ENCODE measurements at places on chromosomes 1 and 21.

DNA sequence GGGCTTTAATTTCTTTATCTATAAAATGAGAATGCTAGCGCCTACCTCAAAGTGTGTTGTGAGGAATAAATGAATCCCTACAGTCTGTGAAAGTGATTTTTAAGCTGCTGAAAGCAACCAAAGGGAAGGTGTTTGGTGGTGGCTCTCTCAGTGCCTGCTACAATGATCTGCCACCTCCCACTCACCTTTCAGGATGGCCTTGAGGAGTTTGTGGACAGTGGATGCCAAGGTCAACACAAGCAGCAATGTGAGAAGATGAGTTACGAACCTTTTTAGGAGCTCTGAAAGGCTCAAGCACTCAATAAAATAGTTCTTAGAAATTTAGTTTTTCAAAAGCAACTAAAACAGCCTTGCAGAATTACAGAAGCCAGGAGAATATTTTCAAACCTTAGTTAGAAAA lies 176.6 kb upstream of the DPT start:
- DNase-seq = no peak

DNA sequence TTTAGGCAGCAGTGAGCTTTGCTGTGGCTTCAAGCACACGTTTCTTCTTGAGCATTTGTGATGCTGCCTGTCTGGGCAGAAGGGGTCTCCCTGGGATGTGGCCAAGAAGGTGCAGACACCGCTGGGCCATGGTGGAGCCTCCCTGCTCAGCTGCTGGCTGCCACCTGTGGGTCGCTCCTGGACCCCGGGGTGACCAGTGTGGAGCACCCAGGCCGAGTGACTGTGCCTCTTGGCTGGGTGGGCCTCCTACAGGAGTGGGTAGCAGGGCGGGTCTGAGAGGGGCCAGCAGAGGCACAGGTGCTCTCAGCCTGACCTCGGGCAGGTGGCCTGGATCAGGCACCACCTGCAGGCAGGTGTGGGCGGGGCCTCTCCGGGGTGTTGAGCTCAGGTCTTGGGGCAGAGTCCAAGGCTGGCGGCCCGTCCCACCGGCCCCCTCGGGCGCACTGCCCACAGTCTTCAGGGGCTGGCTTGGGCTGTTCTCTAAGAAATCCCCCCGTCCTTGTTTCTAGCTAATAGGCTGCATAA lies 42.0 kb upstream of the COL6A1 start:
- no peak for DNase-seq

DNA sequence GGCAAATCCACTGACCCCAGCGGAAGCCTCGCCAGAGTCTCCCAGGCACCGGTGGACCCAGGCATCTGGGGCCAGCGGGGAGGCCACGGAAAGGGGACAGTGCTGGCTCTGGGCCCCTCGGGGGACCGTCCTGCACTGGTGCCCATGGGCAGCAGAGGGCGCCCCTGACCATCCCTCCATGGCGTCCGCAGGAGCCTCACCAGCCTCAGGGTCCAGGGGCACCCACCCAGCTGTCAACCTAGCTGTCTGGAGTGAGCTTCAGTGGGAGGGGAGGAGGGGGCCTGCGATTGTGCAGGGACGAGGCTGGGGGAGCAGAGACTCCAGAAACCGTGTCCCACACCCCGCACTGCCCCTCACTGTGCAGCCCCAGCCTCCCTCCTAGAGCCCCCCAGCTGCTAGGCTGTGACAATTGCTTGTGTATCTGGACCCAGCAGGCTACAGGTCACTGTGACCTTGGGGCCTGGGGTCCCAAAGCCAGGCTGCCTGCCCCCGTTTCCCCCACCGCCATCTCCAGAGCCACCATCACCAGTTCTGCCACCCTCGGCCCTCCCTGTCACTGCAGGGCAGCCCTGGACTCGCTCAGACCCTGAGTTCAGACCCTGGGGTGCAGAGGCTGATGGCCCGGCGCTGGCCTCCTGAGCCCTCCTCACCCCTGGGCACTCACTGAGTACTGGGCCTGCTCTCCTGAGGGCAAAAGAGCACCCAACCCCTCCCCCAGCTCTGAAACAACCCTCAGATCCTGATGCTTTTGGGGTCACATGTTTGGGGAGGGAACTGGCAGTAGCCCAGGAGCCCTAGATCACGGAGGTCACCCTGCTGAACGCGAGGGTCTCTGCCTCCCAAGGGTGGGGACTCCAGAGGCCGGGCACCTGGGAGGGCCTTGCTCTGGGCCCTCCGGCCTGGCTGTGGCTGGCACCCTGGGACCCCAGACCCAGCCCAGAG lies 10.6 kb upstream of the COL6A1 start:
- DNase-seq = no peak

- no peak for DNase-seq
Observed at GRCh38 chr1:212040629-212041412, 5.3 kb downstream of the DTL start.

DNA sequence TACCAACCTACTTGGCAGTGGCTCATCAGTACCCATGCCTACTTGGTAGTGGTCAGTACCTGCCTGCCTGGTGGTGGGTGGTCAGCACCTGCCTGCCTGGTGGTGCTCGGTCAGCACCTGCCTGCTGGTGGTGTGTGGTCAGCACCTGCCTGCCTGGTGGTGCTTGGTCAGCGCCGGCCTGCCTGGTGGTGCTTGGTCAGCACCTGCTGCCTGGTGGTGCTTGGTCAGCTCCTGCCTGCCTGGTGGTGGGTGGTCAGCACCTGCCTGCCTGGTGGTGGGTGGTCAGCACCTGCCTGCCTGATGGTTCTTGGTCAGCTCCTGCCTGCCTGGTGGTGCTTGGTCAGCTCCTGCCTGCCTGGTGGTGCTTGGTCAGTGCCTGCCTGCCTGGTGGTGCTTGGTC lies 329.6 kb downstream of the RRAGC start:
- DNase-seq = no peak

GRCh38 chr1:17860812-17861211 lies 105.7 kb downstream of the ACTL8 start:
- DNase-seq = no peak

GRCh38 chr1:62476525-62477219 lies 39.8 kb downstream of the USP1 start:
- DNase-seq = no peak

- no peak for DNase-seq
Observed at GRCh38 chr1:29324771-29325351, 88.5 kb downstream of the PTPRU start.

GRCh38 chr1:24302209-24302611 lies 16.9 kb upstream of the GRHL3 start:
- no peak for DNase-seq

- no peak for DNase-seq
Observed at GRCh38 chr1:171501305-171502024, 16.1 kb downstream of the PRRC2C start.

DNA sequence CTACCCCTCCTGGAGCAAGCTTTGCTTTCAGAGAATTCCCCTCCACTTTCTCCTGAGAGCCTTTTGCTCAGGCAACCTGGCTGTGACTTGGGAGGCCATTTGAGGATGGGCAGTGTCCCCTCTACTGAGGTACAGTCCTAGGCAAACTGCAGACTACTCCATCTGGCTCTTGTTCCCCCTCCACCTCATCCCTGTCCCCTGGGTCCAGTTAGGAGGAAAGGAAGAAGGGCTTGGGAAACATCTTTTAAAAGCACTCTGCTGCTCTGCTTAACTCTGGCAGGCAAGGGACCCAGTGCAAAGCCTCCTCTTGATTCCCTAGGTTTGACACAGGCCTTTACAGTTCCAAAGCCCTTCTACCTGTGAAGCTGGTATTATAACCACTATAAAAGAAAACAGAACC lies 108.2 kb downstream of the NAV1 start:
- no peak for DNase-seq

GRCh38 chr1:19179597-19180264 lies 30.3 kb downstream of the UBR4 start:
- DNase-seq = no peak

DNA sequence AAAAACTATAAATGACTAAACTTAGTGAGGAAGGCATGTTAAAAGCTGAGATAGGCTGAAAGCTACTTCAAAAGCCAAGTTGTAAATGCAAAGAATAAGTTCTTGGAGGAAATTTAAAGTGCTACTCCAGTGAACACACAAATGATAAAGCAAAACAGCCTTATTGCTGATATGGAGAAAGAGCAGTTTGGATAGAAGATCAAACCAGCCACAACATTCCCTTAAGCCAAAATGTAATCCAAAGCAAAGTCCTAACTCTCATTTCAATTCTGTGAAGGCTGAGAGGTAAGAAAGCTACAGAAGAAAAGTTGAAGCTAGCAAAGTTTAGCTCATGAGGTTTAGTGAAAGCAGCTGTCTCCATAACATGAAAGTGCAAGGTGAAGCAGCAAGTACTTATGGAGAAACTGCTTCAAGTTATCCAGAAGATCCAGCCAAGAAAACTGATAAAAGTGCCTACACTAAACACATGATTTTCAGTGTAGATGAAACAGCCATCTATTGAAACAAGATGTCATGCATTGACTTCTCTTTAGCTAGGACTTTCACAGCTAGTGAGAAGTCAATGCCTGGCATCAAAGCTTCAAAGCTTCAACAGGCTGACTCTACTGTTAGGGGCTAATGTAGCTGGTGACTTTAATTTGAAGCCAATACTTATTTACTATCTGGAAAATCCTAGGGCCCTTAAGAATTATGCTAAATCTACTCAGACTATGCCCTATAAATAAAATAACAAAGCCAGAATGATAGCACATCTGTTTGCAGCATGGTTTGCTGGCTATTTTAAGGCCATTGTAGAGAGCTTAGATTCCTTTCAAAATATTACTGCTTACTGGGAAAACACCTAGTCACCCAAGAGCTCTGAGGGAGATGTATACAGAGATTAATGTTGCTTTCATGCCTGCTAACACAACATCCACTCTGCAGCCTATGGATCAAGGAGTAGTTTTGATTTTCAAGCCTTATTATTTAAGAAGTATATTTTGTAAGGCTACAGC lies 188.6 kb downstream of the EIF4G3 start:
- no peak for DNase-seq

- DNase-seq = no peak
Observed at GRCh38 chr1:173191011-173191705, 16.0 kb downstream of the TNFSF4 start.

DNA sequence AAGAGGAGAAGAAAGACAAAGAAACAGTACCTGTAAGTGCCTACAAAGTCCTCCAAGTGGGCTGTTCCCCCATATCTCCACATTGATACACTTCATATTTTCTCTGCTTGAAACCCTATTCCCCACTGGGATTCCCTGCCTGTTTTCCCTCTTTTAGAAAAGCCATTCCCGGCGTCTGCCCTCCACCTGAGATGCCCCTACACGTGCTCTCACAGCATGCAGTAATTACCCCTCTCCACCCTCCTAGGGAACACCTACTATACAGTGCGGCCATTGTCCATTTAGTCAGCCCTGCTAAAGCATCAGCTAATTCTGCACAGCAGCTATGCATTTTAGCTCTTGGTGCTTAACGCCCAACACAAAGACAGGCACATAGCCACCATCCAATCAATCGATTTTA lies 135.7 kb upstream of the TIAM1 start:
- no peak for DNase-seq

- DNase-seq = no peak
Observed at GRCh38 chr1:12485231-12486058, 132.6 kb downstream of the DHRS3 start.

GRCh38 chr1:184051485-184052193 lies at the start of gene TSEN15:
Gene TSEN15 (plus strand): TSS chr1:184051730. CDS start chr1:184051756, 26 bp downstream.
- no peak for DNase-seq

DNA sequence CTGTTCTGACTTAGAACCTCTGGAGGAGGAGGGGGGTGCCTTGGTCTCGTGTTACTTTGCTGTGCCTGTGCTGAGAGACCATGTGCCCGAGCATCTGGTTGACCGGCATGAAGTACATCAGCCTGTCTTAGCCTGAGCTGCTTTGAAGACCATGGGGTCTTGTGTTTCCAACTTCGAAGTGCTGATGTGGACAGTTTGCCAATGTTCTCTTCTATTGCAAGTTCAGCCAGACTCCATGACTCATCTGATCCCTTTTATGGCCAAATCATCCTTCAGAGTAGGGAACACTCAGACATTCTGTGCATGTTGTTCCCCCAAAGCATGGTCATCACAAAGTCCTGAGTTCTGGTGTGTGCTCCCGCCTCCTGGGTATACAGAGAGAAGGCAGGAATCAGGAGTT lies 6.0 kb upstream of the PLA2G2C start:
- no peak for DNase-seq

- no peak for DNase-seq
Observed at GRCh38 chr1:105122041-105122440, 1372.3 kb downstream of the AMY1C start.

DNA sequence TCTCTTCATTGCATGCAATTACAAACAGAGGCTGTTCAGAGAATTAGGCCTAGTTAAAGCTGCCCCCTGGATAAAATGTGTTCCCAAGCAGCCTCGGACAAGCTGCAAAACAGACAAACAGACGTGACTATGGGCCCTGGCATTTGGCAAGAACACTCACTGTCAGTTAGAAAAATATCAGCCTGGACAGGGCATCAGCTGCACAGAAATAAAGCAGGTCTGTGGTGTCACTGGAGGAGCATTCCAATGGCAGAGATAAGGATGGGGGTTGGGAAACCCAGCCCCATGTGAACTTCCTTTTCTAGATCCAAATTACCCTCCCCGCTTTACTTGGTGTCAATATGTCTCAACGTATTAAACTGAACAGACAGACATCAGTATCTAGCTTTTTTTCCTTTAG lies 177.1 kb downstream of the GPATCH2 start:
- DNase-seq = no peak

GRCh38 chr1:174720618-174721017 lies 272.9 kb downstream of the GPR52 start:
- no peak for DNase-seq

DNA sequence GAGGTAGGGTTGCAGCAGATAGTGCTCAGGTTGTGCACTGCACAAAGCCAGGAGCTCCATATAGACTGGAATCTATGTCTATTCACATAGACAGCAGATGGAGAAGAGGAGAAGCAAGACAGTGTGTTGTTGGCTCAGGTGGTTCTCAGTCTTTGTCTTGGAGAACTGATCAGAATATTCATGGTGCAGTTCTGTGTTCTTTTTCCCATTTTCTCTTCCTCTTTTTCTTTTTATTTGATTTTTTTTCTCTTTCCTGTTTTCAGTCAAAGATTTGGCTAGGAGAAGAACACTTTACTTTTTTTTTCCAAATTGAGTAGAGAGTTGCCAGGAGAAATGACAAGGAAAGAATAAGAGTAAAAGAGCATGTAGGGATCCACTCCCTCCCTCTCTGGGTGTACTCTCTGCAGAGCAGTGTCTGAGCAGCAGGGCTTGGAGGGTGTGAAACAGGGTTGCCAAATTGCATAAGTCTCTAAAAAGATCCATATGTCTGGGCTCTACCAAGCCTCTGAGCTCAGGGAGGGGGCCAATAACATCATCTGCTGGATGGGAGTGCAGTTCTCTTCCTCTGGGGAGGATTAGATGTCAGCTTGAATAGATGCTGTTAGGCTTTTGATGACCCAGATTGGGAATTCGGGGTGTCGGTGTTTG lies 8.7 kb upstream of the CD34 start:
- DNase-seq = no peak

DNA sequence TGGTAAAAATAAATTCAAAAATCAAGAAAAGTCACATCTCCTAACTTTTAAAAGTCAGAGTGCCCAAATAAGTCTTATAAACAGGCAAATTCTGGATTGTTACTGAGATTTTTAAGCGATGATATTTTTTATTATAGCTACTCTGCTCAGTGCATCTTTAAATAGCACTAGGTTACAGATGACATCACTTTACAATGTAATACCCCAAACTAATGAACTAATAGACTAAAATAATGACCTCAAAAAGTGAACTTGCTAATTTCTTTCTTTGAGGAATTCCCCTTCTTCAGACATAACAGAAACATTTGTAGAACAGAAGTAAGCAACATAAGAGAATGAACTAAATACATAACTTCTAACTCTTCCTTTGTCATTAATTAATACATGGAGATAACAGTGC lies 33.0 kb upstream of the ACTA1 start:
- DNase-seq = no peak

All from AG04449 (cell line).